ENCODE measurements at places on chromosomes 5 and 9.

DNA sequence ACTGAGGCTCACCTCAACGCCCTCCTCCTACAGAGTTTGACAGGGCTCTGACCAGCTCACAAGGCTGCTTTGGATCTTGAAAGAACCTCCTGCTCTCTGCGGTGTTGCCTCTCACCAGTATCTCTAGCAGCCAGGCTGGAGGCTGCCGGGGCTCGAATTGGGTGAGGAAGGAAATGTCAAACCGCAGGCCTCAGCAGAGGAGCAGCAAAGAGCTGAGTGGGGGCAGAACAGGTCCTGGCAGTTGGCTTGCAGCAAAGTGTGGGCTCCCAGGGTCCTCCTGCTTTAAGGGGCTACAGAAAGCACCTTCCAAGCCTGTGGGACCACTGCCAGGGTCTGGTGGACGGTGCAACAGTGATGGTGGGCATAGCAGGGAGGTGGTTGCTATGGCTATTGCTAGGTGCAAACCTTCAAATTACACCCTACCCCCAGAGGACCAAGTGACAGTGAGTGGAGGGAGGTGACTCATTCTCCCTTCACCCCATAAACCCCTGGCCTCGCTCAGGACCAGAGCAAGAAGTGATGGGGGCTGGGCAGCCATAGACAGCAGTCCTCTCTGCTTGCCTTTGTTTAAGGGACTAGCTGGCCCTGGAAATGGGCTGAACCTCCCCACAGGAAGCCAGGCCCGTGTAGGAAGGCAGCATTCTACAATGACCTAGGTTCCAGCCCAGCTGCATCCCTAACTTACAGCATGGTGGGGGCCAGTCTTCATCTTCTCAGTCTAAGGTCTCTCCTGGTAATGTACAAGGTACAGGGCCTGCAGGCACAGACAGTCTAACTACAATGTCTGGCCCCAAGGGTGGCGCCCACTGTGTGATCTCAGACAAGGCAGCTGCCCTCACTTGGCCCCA is 18.7 kb downstream of the LCP2 start:
- peaks cover 100% of the 10 kb centered on the region for H3K4me1 ChIP-seq
- H3K27me3 ChIP-seq, result no peaks in the 10 kb centered on the region
- H3K36me3 ChIP-seq, result peaks cover 72% of the 10 kb centered on the region
- H3K27ac ChIP-seq, result peak overlapping the region; percentile 99
- H3K4me3 ChIP-seq, result peak overlapping the region; percentile 79

DNA sequence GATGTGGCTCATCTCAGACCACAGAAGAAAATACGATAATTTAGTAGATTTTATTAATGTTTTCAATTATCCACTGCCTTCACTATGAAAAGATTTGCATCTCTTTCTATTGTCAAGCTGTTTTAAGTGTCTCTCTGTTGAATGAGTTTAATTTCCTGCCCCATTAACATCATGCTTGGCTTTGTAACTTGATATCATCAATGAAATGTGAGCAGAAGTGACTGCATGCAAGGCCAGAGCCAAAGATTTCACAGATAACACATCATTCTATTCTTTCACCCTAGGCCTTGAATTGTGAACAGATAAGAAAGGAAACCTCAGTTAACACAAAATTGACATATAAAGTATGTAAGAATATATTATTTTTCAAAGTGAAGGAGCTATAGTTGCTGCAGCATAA is 986.4 kb upstream of the CDH18 start:
- no peak overlapping the region for H3K27ac ChIP-seq
- DNase-seq, result no peak
- H3K4me3 ChIP-seq, result no peak overlapping the region

GRCh38 chr9:22055090-22055489 is 46.0 kb upstream of the CDKN2B start:
- no peak overlapping the region for H3K27ac ChIP-seq
- no peak for DNase-seq
- no peak overlapping the region for H3K4me3 ChIP-seq
- H3K4me1 ChIP-seq, result peaks cover 13% of the 10 kb centered on the region
- H3K36me3 ChIP-seq, result no peaks in the 10 kb centered on the region
- H3K27me3 ChIP-seq, result no peaks in the 10 kb centered on the region

DNA sequence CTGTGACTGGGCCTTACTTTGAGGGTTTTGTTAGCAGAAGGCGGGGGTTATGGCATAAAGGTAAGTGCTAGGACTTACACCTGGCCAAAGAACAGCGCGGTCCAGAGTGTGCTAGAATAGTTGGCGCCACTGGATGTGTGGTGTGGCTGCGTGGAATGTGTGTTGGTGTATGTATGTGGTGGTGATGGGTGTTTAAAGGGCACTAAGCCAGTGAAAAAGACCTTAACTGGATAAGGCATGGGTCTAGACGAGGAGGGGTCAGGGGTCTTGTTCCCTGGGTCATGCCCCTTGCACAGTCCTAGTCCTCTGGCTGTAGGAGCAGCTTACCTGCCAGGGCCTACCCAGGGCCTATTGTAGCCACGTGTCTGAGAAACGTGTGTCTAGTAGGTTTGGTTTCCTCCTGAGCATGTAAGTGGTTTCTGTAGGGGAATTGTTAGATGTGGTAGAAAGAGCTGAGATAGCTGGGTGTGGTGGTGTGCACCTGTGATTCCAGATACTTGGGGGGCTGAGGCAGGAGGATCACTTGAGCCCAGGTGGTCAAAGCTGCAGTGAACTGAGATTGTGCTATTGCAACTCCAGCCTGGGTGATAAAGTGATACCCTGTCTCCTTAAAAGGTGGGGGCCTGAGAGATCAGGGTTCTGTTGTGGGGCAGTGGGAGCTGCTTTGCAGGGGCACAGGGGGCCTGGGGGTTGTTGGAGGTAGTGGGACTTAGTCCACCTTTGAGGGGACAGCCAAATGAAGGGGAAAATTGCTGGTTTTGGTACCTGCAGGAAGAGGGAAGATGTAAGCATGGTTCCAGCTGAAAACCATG is 55.2 kb downstream of the HSPA4 start:
- no peak overlapping the region for H3K4me3 ChIP-seq
- peaks cover 25% of the 10 kb centered on the region for H3K4me1 ChIP-seq
- H3K36me3 ChIP-seq, result peaks cover 26% of the 10 kb centered on the region
- DNase-seq, result no peak
- H3K27ac ChIP-seq, result no peak overlapping the region

GRCh38 chr5:90793183-90793582 is 234.6 kb downstream of the ADGRV1 start:
- no peak overlapping the region for H3K27ac ChIP-seq

- DNase-seq, result no peak
- peak overlapping the region; percentile 98 for H3K27ac ChIP-seq
- peak overlapping the region; percentile 94 for H3K4me3 ChIP-seq
These were observed 8.4 kb downstream of the EEIG1 start for GRCh38 chr9:127972236-127972871.

- no peak for DNase-seq
- no peaks in the 10 kb centered on the region for H3K36me3 ChIP-seq
- no peaks in the 10 kb centered on the region for H3K4me1 ChIP-seq
- H3K27ac ChIP-seq, result no peak overlapping the region
- peaks cover 26% of the 10 kb centered on the region for H3K27me3 ChIP-seq
These were observed 307.7 kb downstream of the ADGRV1 start for GRCh38 chr5:90866333-90866732.

DNA sequence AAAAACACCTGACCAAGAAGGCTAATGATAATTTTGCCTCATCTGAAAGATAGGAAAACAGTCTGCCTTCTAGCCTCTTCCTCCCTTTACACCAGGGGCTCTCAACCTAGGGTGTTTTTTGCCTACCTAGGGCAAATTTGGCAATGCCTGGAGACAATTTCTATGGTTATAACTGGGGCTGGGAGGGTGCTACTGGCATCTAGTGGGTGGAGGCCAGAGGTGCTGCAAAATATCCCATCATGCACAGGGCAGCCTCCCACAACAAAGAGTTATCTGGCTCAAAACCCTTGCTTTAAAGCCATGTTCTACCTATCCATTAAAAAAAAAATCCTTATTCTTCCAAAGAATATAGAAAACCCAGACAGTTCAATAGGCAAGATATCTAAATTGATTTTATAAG is 45.0 kb upstream of the NR3C1 start:
- DNase-seq, result no peak
- H3K27me3 ChIP-seq, result no peaks in the 10 kb centered on the region
- peaks cover 5% of the 10 kb centered on the region for H3K4me1 ChIP-seq
- no peak overlapping the region for H3K27ac ChIP-seq
- H3K36me3 ChIP-seq, result peaks cover 3% of the 10 kb centered on the region
- H3K4me3 ChIP-seq, result no peak overlapping the region

DNA sequence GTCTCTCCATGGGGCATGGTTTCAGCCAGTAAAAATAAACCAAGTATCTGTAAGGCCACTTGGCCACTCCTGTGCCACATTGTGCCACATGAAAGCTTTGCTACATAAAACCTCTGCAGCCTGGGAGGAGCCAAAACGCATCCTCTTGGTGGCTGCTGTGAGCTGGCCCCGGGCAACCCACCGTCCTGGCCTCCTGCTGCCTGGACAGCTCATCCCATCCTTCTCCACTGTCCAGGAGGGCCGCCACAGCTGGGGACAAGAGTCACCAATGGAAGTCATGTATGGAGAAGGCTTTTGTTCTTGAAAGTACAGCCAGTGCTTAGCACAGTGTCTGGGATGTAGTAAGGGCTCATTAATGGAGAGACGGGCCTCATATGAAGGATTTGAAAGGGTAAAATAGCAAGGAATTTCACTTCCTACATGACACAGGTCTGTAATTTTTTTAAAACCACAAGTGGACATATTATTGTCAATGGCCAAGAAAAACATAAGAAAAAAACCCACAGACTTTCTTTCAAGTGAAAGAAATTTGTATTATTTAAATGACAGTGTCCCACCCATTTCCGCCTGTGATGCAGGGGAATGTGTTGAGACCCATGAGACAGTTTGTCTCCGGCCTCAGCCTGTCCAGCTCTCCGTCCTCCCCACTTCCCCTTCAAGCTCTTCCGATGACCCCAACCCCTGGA is 6.6 kb downstream of the PTGES start:
- H3K27me3 ChIP-seq, result no peaks in the 10 kb centered on the region
- H3K27ac ChIP-seq, result no peak overlapping the region
- H3K36me3 ChIP-seq, result peaks cover 2% of the 10 kb centered on the region
- DNase-seq, result no peak
- no peaks in the 10 kb centered on the region for H3K4me1 ChIP-seq

DNA sequence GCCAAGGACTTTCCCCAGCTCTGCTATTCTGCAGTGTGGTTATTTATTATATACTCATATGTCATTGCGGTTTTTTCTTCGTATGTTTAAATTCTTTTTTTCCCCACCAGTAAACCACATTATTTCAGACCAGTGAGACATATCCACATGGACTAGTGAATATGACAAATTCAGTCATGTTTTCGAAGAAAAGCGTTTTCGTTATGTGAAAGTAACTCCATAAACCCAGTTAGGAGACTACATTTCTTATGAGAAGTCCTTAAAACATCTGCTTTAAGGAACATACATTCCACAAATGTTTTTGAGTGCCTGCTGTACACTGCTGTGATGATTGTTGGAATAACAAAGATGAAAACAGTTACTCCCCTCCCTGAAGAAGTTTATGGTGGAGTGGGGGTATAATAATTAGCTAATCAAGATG is 591.8 kb upstream of the CLINT1 start:
- H3K4me1 ChIP-seq, result no peaks in the 10 kb centered on the region
- no peak overlapping the region for H3K4me3 ChIP-seq
- no peaks in the 10 kb centered on the region for H3K27me3 ChIP-seq
- H3K27ac ChIP-seq, result no peak overlapping the region
- no peak for DNase-seq

DNA sequence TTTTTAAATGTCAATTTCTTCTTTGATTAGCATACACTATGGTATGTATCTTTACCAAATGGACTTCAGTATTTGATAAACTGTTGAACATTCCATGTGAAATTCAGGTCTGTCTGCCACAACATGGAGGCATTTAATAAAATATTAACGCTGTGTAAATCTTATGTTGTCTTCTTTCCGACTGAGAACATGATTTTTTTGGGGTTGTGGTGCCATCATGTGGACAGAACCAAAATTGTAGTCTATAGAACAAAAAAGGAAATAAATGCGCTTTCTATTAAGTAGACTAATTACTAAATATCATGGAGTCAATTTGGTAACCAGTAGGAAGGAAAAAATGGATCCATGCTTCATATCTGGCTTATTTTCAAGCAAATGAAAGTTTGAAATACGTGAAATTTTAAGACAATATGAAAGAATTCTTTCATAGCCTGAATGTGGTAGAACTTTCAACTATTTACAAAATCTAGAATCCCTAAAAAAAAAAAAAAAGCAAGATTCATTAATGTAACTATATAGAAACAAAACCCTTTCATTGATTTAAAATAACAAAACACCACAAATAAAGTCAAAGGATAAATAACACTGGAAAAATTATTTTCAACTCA is 2.8 kb upstream of the PLK2 start:
- no peak overlapping the region for H3K27ac ChIP-seq
- H3K27me3 ChIP-seq, result peaks cover 27% of the 10 kb centered on the region
- peaks cover 14% of the 10 kb centered on the region for H3K4me1 ChIP-seq
- DNase-seq, result peak; percentile 23

DNA sequence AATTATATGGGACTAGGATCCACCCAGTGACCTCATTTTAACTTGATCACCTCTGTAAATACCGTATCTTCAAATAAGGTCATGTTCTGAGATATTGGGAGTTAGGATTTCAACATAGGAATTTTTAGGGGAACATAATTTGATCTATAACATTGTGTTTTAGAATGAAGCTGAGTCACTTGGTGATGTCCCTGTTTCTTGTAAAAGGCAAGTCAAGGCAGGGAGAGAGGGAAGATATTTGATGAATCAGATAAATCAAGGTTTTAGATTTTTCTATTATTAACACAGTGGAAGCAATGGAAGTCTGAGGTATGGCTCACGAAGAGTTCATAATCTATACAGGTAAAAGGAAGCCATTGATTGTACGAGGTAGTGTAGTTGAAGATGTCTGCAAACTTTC is 11.8 kb upstream of the GPR151 start:
- no peak overlapping the region for H3K4me3 ChIP-seq
- H3K27ac ChIP-seq, result no peak overlapping the region
- no peaks in the 10 kb centered on the region for H3K36me3 ChIP-seq
- H3K4me1 ChIP-seq, result no peaks in the 10 kb centered on the region
- peaks cover 16% of the 10 kb centered on the region for H3K27me3 ChIP-seq

- H3K4me1 ChIP-seq, result no peaks in the 10 kb centered on the region
- H3K27ac ChIP-seq, result no peak overlapping the region
- peaks cover 12% of the 10 kb centered on the region for H3K27me3 ChIP-seq
- H3K36me3 ChIP-seq, result peaks cover 2% of the 10 kb centered on the region
These were observed 174.5 kb upstream of the SLC12A2 start for GRCh38 chr5:127909066-127909465.

DNA sequence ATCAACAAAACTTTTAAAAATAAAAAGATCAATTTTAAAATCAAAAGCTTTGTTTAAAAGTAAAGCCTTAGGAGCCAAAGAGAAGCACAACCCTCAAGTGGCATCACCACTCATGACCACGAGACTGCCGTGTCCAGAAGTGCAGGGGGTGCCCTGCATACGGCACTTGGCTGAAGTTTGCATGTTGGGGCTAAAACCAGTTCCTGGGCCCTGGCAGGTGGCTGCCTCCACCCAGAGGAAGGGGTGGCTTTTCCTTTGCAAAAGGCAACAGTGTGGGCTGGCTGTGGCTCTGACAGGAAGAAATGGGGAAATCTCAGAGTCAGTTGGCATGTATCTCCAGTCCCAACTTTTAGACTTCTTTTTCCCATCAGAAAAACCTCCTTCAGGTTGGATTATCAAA is 15.3 kb downstream of the TRMO start:
- DNase-seq, result no peak
- H3K27me3 ChIP-seq, result no peaks in the 10 kb centered on the region
- H3K4me3 ChIP-seq, result peak overlapping the region; percentile 76
- peak overlapping the region; percentile 95 for H3K27ac ChIP-seq

- H3K4me1 ChIP-seq, result no peaks in the 10 kb centered on the region
- no peak overlapping the region for H3K27ac ChIP-seq
- no peak overlapping the region for H3K4me3 ChIP-seq
- DNase-seq, result no peak
These were observed 714.5 kb upstream of the WWC1 start for GRCh38 chr5:167576897-167577296.

GRCh38 chr5:124920909-124921666 is 174.6 kb upstream of the ZNF608 start:
- H3K4me1 ChIP-seq, result no peaks in the 10 kb centered on the region
- no peaks in the 10 kb centered on the region for H3K36me3 ChIP-seq

Measured in central memory CD8-positive, alpha-beta T cell (primary cell).